ENCODE measurements at places on chromosomes 7 and 10.

- DNase-seq, result no peak
These were observed 2.2 kb downstream of the EGR2 start for GRCh38 chr10:62813981-62814380.

DNA sequence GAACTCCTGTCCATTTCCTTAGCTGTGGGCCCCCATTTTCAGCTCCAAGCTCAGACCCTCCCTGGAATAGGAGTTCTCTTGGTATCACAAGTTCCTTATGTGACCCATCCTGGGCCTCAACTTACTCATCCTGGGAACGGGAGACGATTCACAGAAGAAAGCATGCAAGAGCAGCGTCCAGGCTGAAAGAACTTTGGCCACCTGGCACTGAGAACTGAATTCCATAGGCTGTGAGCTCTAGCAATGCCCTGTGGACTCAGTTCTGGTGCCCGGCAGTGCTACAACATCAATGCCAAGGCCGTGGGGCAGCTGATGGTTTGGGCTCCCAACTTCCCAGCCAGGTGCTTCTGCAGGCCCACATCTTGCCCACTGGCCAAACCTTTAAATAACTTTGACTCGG, 3.9 kb upstream of the CUEDC2 start:
- no peak for DNase-seq

DNA sequence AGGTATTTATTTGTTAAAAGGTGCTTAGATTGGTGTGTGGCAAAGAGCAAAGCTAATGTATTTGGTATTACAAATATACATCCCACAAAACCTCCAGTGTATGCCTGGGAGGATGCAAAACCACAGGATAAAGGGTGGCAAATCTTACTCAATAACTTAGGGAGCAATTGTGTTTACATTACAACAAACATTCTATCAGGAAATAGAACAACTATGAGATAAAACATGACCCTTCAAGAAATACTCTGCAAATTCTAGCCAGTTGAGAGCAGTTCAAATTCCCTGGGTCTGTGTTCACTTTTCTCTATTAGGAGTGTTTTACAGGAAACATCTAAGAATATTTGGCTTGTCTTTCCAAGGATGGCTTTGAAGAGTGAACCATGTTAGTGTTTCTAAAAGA, 64.9 kb downstream of the CUL1 start:
- no peak for DNase-seq

DNA sequence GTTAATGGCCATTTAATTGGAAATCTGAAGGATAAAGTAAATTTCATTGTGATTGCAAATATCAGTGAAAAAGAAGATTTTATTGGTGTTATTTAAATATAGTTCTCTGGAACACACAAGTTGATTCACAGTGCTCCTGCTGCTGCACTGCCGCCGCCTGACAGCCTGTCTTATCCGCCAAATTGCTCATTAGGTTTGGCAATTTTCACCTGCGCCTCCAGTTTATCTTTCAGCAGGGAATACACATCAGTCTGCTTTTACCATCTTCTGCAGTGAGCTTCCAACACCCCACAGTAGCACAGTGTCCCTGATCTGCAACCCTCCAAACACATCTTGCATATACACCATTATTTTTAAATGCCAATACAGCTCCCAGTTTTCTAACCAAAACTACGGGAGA, 308.3 kb downstream of the PARD3 start:
- DNase-seq, result no peak

GRCh38 chr10:89090756-89091445, 100.3 kb downstream of the FAS start:
- DNase-seq, result no peak

Data from CD4-positive, alpha-beta T cell treated with Interleukin-17A for 4 hours (primary cell).